ENCODE measurements at places on chromosomes 5 and 9. TPM values are rescaled to one million over a fixed set of nuclear protein-coding genes. Genes with fewer than 3 reads are reported as not detected.

DNA sequence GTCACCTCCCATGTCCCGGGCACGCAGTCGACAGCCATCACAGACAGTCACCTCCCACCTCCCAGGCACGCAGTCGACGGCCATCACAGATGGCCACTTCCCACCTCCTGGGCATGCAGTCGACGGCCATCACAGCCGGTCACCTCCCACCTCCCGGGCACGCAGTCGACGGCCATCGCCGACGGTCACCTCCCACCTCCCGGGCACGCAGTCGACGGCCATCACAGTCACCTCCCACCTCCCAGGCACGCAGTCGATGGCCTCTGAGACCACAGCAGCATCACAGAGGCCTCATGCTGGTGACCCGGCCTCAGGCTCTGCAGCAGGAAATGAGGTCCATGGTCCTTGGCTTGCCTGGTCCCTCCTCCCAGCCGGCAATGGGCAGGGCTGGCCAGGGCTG, 5.5 kb upstream of the SLC6A19 start:
- H3K36me3 ChIP-seq = no peaks in the 10 kb centered on the region
- no peak overlapping the region for H3K27ac ChIP-seq
- DNase-seq = no peak
- H3K4me1 ChIP-seq = peaks cover 27% of the 10 kb centered on the region

- no peaks in the 10 kb centered on the region for H3K27me3 ChIP-seq
- no peaks in the 10 kb centered on the region for H3K36me3 ChIP-seq
- DNase-seq = no peak
- no peak overlapping the region for H3K27ac ChIP-seq
Observed at GRCh38 chr5:54793468-54794134, 191.8 kb downstream of the ESM1 start.

DNA sequence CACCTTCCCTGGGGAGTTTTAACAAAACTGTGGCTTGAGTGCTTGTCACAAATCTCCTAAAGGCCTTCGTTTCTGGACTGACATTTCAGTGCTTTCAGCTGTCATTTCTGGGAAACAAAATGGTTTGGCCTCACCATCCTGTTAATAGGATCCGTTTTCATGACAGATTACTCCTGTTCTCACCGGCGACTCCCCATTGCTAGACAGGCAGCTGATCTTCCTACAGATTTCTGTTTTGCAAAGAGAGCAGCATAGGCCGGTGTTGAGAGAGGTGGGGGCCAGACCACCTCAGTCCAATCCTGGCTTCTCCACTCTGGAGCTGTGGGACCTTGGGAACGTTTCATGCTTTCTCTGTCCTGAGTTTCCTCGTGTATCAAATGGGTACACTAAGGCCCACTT, 75.5 kb upstream of the OTULINL start:
- no peaks in the 10 kb centered on the region for H3K27me3 ChIP-seq
- no peak for DNase-seq
- H3K4me3 ChIP-seq = no peak overlapping the region
- no peak overlapping the region for H3K27ac ChIP-seq
- H3K4me1 ChIP-seq = no peaks in the 10 kb centered on the region
- H3K36me3 ChIP-seq = peaks cover 1% of the 10 kb centered on the region

DNA sequence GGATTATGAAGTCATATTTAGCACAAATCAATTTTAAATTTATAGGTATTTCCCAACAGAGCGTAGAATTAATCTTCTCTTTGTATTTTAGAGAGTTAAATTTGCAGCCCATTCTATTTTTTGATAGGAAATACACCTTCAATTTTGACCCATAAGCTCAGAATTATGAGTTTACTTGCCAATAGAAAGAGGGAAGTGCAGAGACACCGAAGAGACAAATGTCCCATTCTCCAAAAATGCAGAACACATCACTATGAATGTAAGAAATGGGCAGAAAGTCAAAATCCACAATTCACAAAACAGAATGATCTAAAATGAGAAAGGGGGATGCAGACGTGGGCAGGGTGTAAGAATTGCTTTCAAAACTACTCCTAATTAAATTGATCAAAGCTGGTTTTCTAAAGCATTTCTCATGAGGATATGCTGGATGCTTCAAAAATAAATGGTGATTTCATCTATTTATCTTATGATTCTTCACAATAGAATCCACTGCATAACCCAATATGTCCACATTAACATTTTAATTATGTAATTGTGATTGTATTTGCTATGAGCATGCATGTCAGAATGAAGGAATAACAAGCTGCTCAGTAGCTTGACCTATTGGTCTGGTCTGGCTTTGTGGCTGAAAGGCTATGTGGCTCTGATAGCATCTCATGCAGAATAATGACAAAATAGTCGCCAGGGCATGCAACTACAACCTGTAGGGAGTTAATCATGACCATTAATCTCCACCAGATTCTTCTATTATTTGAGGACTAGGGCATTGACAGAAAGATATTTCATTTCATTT, 550.1 kb upstream of the CDH18 start:
- H3K27ac ChIP-seq = no peak overlapping the region
- H3K4me3 ChIP-seq = no peak overlapping the region
- H3K36me3 ChIP-seq = no peaks in the 10 kb centered on the region
- H3K27me3 ChIP-seq = no peaks in the 10 kb centered on the region
- DNase-seq = no peak
- H3K4me1 ChIP-seq = no peaks in the 10 kb centered on the region

- no peaks in the 10 kb centered on the region for H3K4me1 ChIP-seq
- no peaks in the 10 kb centered on the region for H3K36me3 ChIP-seq
- no peak overlapping the region for H3K4me3 ChIP-seq
- no peak for DNase-seq
- H3K27ac ChIP-seq = no peak overlapping the region
- H3K27me3 ChIP-seq = no peaks in the 10 kb centered on the region
Observed at GRCh38 chr9:78939311-78940065, 632.3 kb upstream of the TLE4 start.

DNA sequence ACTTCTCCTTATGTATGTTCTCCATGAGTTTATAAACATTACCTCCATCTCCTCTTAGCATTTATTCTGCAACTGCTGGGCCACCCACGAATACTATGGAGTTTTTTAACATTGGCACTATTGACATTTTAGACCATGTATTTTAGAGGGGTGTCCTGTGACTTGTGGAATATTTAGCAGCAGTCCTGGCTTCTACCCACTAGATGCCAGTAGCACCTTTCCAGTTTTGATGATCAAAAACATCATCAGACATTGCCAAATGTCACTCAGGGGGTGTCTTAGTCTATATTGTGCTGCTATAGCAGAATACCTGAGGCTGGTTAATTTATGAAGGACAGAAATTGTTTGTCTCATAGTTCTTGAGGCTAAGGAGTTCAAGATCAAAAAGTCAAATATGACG, 187.5 kb upstream of the RORB start:
- H3K36me3 ChIP-seq = no peaks in the 10 kb centered on the region
- H3K4me1 ChIP-seq = no peaks in the 10 kb centered on the region
- H3K27me3 ChIP-seq = no peaks in the 10 kb centered on the region

DNA sequence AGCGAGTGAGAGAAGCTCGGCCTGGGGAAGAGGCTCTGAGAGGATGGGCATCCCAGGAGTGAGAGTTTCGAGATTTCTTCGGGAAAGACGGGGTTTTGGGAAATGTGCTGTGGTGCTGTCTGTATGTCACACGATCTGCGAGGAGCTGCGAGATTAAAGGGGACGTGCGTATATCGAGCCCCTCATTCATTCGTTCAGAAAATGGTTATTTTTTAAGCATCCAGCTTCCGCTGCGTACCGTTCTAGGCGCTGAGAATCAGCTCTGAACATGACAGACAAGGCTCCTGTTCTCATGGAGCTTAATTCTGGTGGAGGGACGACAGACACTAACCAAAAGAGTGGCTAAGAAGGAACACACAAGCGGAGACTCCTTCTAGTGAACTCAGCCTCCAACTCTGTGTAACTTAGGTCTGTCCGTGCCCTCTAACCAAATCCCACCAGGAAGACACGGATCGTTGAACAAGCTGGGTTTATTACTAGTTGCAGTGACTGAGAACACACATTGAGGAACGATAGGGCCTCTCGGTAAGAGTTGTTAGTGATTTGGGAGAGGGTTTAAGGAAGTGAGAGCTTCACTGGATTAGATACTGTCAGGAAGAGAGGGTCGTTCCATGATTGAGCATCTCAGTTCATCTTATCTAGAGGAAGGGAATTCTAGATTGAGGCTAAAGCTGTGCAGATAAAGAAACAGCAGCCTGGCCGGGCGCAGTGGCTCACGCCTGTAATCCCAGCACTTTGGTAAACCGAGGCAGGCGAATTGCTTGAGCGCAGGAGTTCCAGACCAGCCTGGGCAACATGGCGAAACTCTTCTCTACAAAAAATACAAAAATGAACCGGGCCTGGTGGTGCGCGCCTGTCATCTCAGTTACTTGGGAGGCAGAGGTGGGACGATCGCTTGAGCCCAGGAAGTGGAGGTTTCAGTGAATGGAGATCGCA, 1.0 kb upstream of the FBXW11 start:
- no peak for DNase-seq
- no peaks in the 10 kb centered on the region for H3K27me3 ChIP-seq
- no peaks in the 10 kb centered on the region for H3K36me3 ChIP-seq
- peaks cover 32% of the 10 kb centered on the region for H3K4me1 ChIP-seq

DNA sequence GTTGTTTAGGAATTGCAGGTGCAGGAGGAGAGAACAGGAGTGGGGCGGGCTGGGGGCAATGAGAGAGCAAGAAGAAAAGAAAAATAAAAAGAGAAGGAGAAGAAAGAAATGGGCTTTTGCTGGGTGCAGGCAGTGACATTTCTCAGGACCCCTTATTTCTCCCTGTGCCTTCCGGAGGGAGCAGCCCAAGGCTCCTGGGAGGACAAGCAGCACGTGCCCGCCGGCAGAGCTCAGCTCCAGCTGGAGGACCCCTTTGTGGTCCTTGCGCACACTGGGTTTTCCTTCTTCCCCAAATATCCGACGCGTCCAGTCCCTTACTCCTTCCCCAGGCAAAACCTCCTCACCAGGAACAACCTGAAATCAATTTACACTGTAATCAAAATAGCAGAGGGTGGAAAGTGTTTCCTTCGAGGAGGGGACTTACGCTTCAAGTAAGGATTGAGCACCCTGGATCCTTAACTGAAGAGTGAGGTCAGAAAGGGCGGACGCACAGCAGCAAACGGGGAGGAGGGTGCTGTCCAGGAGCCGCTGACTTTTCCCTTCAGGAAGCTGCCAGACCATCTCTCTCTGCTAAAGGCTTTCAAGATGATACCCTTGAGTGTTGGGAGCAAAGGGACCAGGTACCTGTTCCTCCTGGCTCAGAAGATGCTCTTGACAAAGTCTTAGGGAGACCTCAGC, 2.1 kb downstream of the BTNL9 start:
- DNase-seq = no peak
- no peaks in the 10 kb centered on the region for H3K4me1 ChIP-seq
- no peak overlapping the region for H3K27ac ChIP-seq
- no peak overlapping the region for H3K4me3 ChIP-seq
- no peaks in the 10 kb centered on the region for H3K36me3 ChIP-seq

- no peaks in the 10 kb centered on the region for H3K36me3 ChIP-seq
- H3K4me3 ChIP-seq = no peak overlapping the region
- H3K27ac ChIP-seq = no peak overlapping the region
- no peaks in the 10 kb centered on the region for H3K4me1 ChIP-seq
- no peak for DNase-seq
Observed at GRCh38 chr5:82347201-82347865, 69.2 kb upstream of the RPS23 start.

GRCh38 chr5:37391591-37391990, 12.5 kb downstream of the WDR70 start:
- H3K4me1 ChIP-seq = no peaks in the 10 kb centered on the region
- no peak overlapping the region for H3K27ac ChIP-seq
- no peak for DNase-seq
- H3K4me3 ChIP-seq = no peak overlapping the region
- H3K27me3 ChIP-seq = no peaks in the 10 kb centered on the region

DNA sequence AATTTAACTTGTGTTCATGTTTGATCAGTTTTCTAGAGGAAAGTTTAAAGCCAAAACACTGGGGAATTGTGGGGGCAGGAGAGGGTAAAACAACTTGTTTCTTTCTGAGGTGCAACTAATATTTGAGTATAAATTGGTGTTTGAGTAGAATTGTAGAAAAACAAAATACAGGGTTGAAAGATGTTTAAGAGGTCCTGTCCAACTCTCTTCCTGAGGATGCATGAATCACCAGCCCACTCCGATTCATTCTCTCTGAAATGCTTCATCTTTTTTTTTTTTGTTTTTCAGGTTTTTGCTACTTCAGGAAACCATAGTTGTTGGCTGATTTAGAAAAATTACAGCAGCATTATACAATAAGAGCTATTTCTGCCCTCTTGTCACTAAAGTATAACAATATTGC, 42.4 kb upstream of the TMC1 start:
- no peaks in the 10 kb centered on the region for H3K36me3 ChIP-seq
- no peaks in the 10 kb centered on the region for H3K27me3 ChIP-seq
- no peak overlapping the region for H3K4me3 ChIP-seq
- H3K27ac ChIP-seq = no peak overlapping the region
- peaks cover 7% of the 10 kb centered on the region for H3K4me1 ChIP-seq
- DNase-seq = no peak

DNA sequence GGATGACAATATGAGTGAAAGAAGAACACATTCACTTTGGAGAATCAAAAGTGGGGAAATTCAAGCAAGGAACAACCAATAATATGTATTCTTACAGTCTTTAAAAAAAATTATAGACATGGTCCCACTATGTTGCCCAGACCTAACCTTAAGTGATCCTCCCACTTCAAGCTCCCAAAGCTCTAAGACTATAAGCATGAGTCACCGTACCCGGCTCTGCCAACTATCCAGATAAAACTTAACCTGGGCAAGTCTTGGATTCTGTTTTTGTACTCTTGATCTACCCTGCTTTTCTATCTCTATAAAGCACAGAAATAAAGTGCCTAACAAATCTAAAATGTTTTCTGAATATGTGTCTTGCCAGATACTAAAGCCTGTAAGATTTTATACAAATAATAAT, 30.9 kb downstream of the CEMIP2 start:
- H3K27ac ChIP-seq = no peak overlapping the region
- no peak overlapping the region for H3K4me3 ChIP-seq
- H3K27me3 ChIP-seq = no peaks in the 10 kb centered on the region
- peaks cover 7% of the 10 kb centered on the region for H3K4me1 ChIP-seq
- H3K36me3 ChIP-seq = no peaks in the 10 kb centered on the region

GRCh38 chr5:149936700-149937091, 7.9 kb downstream of the PDE6A start:
- H3K36me3 ChIP-seq = no peaks in the 10 kb centered on the region
- H3K27me3 ChIP-seq = no peaks in the 10 kb centered on the region
- no peak overlapping the region for H3K4me3 ChIP-seq
- H3K27ac ChIP-seq = no peak overlapping the region
- H3K4me1 ChIP-seq = peaks cover 33% of the 10 kb centered on the region

DNA sequence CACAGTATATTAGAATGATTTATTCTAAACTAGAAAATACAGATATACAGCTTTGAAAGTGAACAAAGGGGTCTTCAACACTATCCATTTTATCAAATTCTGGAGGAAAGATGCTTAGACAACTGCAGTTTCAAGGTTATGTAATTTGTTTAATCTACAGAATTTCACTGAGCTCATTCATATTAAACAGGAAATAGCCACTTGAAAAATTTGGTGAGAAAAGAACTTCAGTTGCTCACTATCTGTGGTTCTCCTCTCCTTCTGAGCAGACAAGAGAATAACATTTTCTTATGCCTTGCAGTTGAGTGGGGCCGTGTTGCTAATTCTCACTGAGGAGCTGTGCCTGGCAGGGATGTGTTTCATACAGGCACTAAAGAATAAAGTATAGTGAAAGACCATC, 1428.2 kb downstream of the CDH12 start:
- H3K27me3 ChIP-seq = no peaks in the 10 kb centered on the region
- no peak overlapping the region for H3K27ac ChIP-seq
- no peak for DNase-seq
- no peaks in the 10 kb centered on the region for H3K4me1 ChIP-seq

The OCLN gene
- 184 TPM for total RNA-seq

The THOC3 gene
- 81.0 TPM for total RNA-seq

The SPATA31C1 gene
- not detected for total RNA-seq

The SV2C gene
- total RNA-seq = not detected

The FANCG gene
- total RNA-seq = 68.9 TPM

The LRRC19 gene
- total RNA-seq = not detected

The MTMR12 gene
- 35.7 TPM for total RNA-seq

The GOLPH3 gene
- 107 TPM for total RNA-seq
